Stimulated activated CD8-positive, alpha-beta memory T cell treated with anti-CD3 and anti-CD28 coated beads, Interleukin-15, amount 100 ng/mL, for 24 hours (primary cell): ENCODE measurements at places on chromosomes 6 and 20.

DNA sequence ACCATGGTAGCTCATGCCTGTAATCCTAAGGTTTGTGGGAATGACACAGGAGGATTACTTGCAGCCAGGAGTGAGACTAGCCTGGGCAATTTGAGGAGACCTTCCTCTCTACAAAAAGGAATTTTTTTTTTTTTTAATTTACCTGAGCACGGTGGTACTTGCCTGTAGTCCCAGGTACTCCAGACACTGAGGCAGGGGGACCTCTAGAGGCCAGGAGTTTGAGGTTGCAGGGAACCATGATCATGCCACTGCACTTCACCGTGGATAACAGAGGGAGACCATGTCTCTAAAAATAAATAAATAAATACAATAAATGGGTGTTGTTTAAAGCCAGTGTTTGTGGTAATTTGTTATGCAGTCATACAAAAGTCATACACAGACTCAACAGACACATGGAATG is 2.4 kb upstream of the HLA-F start:
- no peak for DNase-seq

DNA sequence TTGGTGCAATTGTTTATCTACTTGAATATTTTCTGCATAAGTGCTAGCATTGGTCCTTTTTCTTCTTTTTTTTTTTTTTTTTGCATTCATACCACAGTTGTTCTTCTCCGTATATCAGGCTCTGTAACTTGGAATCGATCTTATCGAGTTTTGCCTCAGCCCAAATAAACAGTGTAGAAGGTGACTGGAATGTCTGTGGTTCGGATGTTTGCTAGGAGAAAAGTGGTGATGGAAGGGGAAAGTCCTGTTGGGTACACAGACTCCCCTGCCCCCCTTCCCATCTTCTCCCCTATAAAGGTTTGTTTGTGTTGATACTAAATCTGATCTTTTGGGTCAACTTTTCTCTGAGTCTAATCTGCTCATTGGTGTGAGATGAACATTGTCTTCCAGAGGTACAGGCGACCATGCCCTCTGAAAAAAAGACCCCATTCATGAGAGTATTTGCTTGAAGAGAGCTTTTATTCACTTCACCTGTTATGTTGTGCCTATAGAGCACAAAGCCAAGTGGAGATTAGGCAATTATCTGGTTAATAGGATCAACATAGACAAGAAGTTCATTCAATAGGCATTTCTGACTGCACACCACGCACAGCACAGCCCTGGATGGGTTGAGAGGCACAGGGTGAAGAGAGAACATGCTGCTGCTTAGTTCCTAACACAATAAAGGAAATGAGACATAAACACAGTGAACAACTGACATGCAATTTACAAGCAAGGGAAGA is 620.0 kb downstream of the PKHD1 start:
- no peak for DNase-seq

DNA sequence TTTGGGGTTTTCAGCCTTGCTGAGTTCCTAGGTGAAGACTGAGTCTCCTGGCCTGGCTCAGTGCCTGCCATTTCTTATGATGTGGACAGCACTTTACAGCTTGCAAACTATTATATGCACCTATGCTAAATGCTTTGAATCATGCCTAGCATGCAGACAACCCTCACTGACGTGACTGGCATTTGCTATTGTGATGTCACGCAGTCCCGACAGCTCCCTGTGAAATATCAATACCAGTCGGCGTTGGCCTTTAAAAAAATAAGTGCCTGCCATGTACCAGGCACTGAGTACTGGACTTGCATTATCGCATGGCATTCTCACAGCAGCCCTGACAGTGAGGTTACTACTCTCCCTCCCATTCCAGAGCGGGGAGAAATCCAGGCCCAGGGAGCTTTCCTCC is 35.5 kb downstream of the UQCC2 start:
- no peak for DNase-seq

DNA sequence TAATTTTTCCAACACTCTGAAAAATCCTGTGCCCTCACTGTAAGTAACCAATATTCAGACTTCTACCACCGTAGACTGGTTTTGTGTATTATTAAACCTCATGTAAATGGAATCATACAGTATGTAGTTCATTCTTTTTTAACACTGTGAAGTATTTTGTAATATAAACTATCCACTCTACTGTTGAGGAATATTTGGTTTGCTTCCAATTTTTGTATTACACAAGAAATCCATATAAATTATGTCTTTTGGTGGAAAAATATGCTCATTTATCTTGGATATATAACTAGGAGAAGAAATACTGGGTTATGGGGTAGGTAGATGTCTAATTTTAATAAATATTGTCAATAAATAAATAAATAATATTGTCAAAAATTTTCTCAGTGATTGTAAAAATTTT is 116.8 kb downstream of the CHD6 start:
- DNase-seq: no peak

- no peak for DNase-seq
Measured at GRCh38 chr6:142361779-142362750, 60.3 kb downstream of the ADGRG6 start.

- no peak for DNase-seq
Measured at GRCh38 chr6:622462-622861, 34.4 kb downstream of the HUS1B start.

GRCh38 chr20:19986419-19986818 is 30.7 kb upstream of the NAA20 start:
- DNase-seq: no peak

- no peak for DNase-seq
Measured at GRCh38 chr20:38201356-38201755, 36.3 kb upstream of the TGM2 start.

- DNase-seq: peak; percentile 39
Measured at GRCh38 chr6:43454696-43455530, 435 bp downstream of the DLK2 start.

DNA sequence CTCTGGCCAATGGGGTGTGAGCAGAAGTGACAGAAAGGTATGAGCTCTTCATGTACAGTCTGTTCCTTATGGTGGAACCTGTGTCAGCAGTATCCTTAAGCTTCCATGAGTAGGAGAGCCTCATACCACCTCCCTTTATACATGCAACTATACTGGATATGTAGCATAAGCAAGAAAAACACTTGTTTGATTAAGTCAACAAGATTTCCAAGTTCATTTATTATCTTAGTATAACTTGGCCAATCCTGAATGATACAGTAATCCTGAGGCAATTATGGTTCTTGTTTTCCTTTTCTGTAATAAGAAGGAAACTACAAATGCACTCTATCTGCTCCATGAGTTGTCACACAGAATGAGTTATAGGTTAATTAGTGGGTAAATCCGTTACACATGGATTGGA is 409.6 kb upstream of the ID4 start:
- no peak for DNase-seq

DNA sequence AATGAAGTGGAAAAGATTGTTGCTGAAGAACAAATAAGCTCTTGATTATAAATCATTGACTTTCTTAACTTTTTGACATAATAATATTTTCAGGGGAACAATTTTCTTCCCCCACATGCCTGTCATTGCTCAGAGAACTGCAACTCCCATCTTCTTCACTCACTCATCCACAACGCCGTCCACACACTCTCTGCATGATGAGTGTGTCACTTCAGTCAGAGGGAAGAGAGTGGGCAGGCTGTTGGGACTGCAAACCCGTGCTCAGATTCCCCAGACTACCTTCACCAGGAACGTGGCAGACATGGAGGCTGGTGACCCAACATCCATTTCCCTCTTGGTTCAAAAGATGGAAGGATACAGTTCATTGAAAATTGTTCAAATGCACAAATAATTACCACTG is 650.8 kb downstream of the PRKN start:
- no peak for DNase-seq

DNA sequence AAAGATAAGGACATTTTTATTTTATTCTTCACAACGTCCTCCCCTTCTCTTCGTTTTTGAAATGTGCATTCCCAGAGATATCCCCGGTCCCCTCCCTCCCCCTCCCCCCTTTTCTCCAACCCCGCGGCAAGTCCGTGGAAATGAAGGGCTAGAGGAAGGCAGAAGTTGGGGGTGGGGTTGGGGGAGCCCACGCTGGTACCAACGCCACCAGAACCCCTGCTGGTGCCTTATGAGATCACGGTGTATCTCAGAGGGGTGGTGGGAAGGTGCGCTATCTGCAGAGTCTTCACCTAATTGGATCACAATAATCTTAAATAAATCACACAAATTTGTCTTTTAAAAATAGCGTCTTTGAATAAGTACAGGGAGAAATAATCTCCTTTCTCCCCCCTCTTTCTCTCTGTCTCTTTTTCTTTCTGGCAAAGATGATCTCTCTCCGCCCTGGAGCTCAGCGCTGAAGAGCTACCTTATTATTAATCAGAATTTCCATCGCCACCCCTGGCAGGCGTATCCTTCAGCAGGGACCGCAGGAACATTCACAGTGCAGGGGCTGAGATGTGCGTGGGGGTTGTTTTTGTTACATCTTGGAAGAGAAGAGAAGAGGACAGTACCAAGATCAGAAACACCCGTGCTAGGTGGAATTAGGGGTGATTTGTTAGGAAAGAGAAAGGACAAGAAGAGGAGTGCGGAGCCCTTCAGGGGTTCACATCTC is 915 bp downstream of the CLVS2 start:
- no peak for DNase-seq

DNA sequence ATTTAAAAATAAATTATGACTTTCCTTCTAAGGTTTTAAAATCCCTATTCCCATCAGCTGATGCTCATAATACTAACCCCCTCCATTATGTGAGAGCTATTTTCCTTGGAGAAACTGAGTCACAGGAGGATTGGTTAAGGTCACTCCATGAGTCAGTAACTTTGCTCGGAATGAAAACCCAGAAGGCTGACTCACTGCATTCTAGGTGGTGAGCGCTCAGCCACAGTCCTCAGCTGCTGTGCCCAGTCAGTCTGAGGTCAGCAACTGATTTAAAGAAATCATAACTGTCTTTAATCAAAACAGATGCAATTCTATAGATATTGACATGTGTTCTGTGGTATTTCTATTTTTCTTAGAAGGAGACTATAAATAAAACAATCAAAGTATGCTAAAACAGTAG is 359.2 kb downstream of the GJA1 start:
- DNase-seq: no peak

DNA sequence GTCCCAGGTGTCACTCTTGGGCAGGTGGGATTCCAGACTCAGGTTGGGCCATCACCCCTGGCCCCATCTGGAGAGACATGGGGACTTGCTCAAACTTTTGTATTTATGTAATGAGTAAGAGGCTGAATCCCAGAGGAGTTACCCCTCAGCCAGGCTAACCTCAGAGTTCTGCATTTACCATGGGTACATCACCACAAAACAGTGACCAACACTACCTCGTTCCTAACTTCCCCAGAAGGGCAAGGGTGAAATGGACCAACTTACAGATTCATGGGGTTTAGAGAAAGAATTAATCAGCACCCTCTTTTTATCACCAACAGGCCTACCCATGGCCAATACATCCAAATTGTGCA is 259.9 kb upstream of the MARCKS start:
- DNase-seq: no peak

GRCh38 chr20:36249450-36249849 is 13.2 kb downstream of the AAR2 start:
- DNase-seq: no peak

- DNase-seq: no peak
Measured at GRCh38 chr6:13124131-13124530, 204.2 kb downstream of the TBC1D7 start.

GRCh38 chr6:52210227-52210626 is 24.1 kb downstream of the IL17A start:
- DNase-seq: no peak

- DNase-seq: no peak
Measured at GRCh38 chr20:62723351-62723750, 14.7 kb downstream of the NTSR1 start.

DNA sequence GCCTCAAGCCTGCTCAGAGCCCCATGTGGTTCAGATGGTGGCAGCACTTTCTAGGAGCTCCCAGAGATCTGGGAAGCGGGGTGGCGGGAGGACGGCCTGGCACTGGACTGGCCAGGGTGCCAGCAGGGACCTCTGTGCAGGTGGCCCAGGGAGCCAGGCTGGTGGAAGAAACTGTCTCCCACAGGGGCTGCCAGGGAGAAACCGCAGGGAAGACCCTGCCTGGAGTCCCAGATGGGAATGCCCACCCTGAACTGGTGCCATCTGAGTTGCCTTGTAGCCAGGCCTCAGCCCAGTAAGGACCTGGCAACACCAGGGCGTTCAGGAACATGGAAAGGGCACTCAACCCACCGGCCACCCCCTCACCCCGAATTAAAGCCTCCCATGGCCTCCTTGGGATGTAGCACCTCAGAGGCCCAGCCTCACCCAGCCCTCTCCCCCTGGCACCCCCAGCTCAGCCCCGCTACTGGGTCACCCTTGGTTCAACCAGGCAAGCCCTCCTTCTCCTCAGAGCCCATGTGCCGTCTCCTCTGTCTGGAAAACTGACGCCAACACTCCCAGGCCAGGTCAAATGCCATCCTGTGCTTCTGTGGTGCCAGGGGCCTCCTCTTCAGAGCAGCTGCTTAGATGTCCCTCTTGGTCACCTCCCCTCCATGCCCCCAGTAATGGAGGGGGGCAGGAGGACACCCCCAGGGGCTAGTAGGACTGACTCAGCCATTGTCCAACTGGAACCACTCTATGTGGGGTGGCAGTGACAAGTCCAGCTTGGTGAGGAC is 5.9 kb upstream of the C20orf144 start:
- DNase-seq: no peak

DNA sequence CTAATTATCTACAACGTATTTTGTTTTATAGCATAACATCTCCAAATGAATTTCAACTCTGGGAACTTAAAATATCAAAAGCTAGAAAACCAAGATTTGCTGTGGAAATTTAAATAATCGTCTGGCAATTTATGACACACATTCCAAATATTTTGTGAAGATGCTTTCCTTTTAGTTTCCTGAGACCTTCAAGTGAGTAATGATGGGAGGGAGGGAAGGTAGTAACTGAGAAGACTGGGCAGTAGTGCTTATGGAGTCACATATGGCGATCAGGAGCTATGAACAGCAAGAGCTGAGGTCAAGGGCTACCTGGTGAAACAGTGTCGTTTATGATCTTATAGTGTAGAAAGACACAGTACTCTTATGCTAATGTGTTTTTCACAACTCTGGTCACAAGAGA is 178.2 kb upstream of the THEMIS start:
- DNase-seq: no peak

DNA sequence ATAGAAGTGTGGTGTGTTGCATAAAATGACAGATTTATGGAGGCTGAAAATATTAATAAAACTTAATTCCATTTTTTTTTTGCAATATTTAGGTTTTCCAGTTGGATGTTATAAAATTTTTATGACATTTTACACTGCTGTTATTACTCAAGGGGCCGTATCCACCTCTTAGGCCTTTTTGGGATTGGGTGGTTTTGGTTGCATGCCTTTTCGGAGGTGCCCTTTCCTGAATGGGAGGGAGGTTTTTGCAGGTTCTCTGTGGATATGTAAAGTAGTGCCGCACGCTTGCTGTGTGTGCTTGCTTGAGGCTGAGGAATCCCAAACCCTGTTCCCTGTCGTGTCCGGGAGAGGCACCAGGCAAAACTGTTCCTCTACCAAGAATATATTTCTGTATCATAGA is 6.8 kb downstream of the ARID1B start:
- no peak for DNase-seq

- no peak for DNase-seq
Measured at GRCh38 chr6:82348130-82348529, 15.5 kb upstream of the TPBG start.
